Hematopoietic multipotent progenitor cell treated with erythropoietin and hydrocortisone succinate and interleukin-3 and kit ligand, for 6 days (in vitro differentiated cells): ENCODE measurements at places on chromosomes 12 and 14.

GRCh38 chr14:103132381-103133209 is 9.3 kb downstream of the TNFAIP2 start:
- DNase-seq, result no peak

- DNase-seq, result no peak
These were observed 12.4 kb downstream of the ST8SIA1 start for GRCh38 chr12:22322091-22322490.

GRCh38 chr14:89625244-89625713 is 208.2 kb upstream of the FOXN3 start:
- no peak for DNase-seq

GRCh38 chr12:62882140-62882539 is 52.8 kb downstream of the PPM1H start:
- DNase-seq, result no peak

GRCh38 chr12:96053476-96054243 is 18.3 kb upstream of the LTA4H start:
- no peak for DNase-seq

DNA sequence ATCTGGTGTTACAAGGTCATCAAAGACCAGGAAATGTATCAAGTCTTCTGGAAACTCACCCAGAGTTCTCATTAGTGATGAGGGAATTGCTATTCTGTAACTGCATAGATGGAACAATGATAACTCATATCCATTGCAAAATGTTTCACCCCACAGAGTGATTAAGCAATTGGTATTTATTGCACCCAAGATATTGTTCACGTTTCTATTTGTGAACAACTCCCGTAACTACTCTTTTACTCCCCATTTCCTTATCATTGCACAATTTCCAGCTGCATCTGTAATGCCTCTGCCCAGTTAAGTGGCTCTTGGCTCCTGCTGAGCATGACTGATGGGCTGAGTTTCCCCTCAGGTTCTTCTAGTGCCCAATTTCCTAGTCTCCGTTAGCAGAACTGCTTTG is 108.7 kb upstream of the PRICKLE1 start:
- DNase-seq, result peak; percentile 14

DNA sequence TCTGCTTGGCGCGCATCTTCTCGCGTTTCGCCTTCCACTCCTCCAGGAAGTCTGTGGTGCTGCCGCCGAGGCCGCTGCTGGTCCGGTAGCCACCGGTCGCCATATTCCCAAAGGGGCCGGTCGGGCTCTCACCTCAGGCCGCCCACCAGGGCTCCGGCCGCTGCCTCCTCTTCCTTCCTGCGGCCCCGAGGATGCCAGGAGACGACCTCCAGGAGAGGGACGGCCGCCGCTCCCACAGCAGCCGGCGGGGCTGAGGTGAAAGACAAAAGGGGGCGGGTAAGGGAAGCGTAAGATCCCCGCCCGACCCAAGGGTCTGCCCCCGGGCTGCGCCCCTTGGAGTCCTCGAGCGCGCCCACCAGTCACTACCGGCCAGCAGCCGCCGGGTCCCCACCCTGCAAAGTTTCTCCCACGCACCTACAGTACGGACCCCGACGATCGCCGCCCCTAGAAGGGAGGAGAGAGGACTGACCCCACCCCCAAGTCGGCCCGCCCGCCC is 574 bp downstream of the PAWR start:
- DNase-seq, result no peak

DNA sequence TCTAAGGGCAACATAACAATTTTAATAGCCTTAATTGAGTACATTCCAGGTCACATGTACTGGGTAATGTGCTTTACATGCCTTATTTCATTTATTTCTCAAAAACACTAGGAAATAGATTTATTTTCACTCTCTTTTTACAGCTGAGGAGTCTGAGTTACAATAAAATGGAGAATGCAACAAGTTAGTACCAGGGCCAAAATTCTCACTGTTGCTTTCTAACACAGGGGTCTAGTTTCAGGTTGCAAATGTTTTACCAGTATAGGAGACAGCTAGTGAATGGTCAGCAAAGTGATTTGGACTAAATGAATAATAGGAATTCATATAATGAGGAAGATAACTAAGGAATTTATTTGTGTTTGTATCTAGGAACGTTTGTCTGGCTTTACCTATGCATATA is 137.3 kb downstream of the RASSF9 start:
- DNase-seq, result no peak

DNA sequence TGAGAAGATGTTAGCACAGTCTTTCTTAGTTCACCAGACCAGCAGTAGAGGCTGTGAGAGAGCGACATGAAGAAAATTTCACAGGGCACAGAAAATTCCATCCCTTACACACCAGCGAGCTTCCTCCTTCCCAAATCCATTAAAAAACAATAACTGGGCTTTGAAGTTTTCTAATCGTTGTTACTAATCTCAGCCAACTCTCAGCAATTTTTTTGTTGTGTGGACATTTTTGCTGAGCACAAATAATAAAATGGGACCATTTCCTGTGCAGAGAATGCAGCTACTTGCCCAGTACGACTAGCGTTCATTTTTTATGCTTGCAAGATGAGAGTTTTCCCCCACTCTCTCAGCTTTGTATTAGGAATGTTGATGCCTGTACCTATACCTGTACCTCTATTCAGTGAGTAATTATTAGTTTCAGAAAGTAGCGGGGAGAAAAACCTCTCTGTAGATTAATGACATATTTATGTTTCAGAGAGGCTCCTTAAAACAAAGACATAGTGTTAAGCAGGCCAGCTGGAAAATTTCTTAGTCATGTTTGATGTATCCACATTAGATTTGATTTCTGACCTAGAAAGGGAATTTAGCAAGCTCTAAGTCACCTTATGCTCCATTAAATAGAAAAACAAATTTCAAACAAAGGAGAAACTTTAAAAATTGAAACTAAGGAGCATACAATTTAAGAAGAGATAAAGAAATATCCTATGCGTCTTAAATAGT is 146.5 kb downstream of the SRGAP1 start:
- no peak for DNase-seq
